ENCODE measurements at places on chromosomes 12 and 14.

DNA sequence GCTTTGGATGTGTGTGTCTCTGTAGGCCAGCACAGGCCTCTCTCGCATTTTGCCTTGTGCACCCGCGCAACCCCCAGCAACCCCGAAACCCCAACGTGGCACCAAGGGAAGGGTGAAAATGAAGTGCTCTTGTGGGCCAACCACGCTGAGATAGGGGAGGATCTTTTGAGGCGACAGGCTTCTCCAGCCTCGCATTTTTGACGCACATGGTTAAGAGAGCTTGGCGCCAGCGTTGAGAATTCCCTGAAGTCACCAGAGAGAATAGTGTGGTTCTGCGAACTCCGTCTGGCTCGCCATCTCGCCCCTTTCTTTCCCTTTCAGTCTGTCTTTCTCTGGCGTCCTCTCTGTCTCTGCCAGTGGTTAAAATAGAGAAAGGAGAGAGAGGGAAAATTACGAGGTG lies 1.9 kb upstream of the TBX3 start:
- no peak for DNase-seq

GRCh38 chr14:32311294-32312009 lies 17.6 kb upstream of the AKAP6 start:
- no peak for DNase-seq

DNA sequence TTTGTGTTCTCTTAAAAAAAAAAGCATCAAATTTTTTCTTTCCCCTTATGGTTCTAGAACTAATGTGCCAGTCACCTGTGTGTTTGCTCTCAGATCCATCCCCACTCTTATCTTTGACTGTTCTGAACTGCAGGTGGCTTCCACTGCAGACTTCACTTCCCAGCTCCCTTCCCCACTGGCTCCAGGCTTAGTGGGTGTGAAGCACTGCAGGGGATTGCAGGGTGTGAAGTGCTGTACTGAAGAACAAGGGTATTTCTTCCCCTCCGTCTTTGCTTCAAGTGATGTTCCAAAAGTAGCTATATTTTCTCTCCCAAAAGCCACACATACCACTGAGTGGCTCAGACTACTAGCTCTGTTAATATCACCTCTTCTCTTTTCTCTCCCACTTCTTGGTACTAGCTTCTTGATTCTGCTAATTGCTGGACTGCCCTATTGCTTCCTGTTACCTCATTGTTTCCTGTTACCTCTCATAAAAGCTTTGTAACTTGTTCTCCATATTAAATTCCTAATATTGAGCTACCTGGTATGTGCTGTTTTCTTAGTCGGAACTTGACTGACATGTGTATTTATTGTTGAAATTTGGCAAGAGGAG lies 115.4 kb upstream of the PRICKLE1 start:
- no peak for DNase-seq

DNA sequence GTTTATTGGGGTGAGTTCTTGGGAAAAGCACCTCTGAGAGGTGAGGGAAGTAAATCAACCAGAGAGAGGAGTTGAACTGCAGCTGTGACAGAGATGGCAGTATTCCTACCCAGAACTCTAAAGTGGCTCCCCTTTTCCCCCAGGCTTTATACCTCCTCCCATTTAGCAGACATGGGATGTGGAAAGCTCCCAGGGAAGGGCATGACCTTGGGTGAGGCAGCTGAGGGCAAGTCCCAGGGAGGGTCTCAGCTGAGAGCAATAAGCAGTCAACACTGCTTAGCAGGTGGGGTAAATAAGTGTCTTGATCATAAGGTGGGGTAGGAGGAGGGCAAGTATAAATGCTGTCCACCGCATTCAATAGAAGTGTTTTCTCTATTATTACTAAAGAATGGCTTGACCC lies 143.0 kb downstream of the AKAP6 start:
- no peak for DNase-seq

GRCh38 chr12:31749024-31749704 lies 20.3 kb upstream of the AMN1 start:
- DNase-seq: peak; percentile 48

- DNase-seq: no peak
Measured at GRCh38 chr12:22318108-22318737, 16.3 kb downstream of the ST8SIA1 start.

DNA sequence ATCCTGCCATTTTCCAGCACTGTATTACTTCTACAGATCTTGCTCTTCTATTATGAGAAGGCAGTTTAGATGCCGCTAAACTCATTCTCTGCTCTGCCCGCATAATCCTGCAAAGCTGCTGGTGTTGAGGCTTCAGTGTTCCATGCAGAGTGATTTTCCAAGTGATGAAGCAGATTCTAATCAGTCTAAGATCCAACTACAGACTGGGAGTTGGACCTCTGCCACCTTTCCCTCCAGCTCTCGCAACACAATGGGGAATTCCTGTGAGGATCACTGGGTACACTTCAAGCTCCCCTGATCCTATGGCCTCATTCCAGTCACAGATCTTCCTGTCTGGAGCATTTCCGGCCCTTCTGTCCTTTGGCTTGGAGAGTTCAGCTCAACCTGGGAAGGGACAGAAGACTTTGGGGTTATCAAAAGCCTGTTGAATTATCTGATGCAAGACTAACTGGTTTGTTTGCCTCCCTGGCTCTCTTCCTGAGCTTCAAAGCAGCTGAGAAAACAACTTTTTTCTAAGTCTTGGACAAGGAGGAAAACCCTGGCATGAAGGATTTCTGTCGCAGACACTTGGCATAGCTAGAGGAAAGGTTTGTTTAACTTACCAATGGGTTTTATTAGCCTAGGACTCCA lies 333.9 kb downstream of the ZFP36L1 start:
- no peak for DNase-seq

DNA sequence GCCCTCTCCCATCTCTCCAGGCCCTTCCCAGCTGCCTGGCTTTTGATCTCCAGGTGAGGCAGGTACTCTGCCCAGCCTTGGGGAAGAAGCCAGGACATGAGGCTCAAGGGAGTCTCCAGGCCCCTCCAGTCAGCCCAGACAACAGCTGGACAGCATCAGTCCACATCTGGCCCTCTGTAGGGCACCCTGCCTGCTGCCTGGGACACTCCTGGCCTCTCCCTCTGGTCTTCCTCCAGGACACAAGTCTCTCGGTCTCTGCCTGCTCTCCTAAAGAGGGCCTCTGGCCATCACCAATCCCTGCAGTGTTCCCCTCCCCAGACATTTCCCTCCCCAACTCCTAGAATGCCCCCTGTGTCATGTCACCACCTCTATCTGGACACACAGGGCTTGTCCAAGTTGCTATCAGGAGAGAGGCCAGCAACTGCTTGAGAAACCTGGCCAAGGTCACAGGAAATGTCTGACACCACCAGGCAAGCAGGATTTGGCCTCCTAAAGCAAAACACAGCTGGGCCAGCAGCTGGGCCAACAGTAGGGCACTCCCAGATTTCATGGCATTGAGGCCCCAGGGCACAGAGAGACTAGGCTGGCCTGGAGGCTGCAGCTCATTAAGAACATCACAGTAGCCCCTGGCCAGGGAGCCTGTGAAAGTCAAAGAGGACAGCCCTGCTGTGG lies 29.0 kb downstream of the LTBP2 start:
- no peak for DNase-seq

GRCh38 chr14:22537436-22538310 lies 51.4 kb downstream of the DAD1 start:
- no peak for DNase-seq

GRCh38 chr12:97082029-97082428 lies 175.0 kb downstream of the NEDD1 start:
- DNase-seq: no peak

DNA sequence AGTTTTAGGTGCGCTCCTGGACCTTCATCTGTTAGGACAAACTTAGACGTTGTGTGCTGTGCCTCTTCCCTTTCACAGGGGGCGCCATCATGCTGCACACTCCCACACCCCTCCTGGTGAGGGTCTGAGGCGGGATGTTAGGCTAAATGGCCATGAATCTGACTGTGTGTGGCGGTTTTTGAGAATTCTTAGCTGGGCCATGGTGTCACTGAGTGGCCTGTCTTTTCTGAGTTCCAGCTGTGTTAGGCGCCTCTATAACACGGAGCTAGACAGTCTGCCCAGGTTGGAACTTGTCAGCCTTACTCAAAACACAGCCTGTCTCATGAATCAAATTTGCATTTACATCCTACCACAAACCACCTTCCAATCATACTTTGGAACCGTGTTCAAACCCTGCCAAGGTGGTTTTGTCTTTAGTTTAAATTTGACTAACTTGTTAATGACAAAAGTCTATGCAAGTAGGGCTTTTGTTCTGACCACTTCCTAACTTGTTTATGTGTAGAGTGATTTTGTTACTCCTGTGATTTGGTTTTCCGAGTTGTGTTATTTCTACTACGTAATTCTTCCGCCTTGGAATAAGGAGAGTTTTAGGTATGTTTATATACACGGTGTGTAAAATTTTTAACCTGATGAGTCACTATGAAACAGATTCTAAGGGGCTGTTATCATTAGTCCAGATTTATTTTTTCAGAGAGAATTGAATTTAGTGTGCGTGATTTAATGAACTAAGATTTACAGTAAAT lies 19.6 kb downstream of the ACVR1B start:
- DNase-seq: no peak

- no peak for DNase-seq
Measured at GRCh38 chr12:31440586-31440985, 114.6 kb upstream of the SINHCAF start.

DNA sequence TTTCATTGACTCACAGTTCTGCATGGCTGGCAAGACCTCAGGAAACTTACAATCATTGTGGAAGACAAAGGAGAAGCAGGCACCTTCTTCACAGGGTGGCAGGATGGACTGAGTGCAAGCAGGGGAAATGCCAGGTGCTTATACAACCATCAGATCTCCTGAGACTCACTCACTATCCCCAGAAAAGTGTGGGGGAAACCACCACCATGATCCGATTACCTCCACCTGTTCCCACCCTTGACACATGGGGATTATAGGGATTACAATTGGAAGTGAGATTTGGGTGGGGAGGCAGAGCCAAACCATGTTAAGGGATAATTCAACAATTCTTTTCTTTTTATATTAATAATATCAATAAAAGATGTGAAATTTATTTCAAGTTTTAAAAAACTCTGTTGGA lies 34.1 kb downstream of the CNTN1 start:
- DNase-seq: no peak

GRCh38 chr14:54737132-54737711 lies 165.4 kb downstream of the GCH1 start:
- no peak for DNase-seq

GRCh38 chr12:49821373-49822287 lies 6.6 kb downstream of the NCKAP5L start:
- DNase-seq: no peak
